NCI-H187 treated with DMSO at 0.1 percent for 48 hours (cell line): ENCODE measurements at places on chromosomes 1 and 21.

- DNase-seq, result no peak
These were observed 15.3 kb downstream of the LDLRAD1 start for GRCh38 chr1:54002544-54003248.

DNA sequence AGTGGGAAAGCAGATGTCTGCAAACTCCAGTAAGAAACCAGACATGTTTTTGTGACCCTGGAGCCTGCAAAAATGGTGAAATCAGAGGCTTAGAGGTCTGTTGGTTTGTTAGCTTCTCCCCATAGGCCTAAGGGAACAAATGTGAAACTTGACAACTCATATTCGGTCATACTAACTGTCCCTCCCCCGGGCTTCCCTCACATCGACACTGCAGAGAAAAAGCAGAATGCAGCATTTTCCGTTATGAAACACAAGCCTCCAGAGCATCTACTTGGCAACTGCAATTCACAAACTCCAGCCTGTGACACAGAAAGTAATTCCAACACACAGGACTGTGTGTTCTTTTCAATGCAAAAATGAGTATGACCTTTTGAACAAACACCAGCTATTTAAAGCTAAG is 3.7 kb downstream of the KCNA2 start:
- DNase-seq, result no peak

DNA sequence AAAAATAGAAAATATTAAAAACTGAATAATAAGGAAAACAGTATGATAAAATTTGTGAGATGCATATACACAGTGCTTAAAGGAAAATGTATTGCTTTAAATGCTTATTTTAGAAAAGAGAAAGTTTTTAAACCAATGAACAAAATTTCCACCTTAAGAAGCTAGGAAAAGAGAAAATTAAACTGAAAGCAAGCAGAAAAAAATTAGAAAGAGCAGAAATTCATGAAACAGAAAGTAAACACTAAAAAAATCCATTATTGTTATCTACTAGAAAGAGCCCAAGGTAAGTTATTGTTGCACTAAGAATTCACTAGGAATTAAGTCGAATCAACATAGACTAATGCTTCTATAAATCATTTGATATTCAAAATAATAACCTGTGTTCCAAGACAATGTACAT is 67.7 kb downstream of the PIK3R3 start:
- DNase-seq, result no peak

DNA sequence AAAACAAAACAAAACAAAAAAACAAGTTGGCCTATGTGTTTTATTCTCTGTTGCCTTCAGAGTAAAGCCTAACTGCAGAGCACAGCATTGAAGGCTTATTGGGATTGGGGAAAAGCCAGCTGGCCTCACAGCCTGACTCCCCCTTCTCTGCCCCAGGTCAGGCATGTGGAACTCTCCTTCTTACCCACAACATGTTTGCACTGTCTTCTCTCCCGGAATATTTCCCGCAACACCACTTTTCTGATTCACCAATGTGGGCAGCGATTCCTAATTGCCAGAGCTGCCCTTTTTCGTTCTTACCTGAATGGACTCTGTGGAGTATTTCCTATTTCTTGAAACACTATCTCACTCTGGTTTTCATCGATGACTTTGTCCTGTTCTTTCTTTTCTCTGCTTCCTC is 2.8 kb upstream of the TARBP1 start:
- DNase-seq, result no peak

GRCh38 chr1:64826991-64827390 is 82.1 kb downstream of the RAVER2 start:
- DNase-seq, result no peak

GRCh38 chr21:34706337-34706736 is 37.5 kb downstream of the CLIC6 start:
- DNase-seq, result no peak

DNA sequence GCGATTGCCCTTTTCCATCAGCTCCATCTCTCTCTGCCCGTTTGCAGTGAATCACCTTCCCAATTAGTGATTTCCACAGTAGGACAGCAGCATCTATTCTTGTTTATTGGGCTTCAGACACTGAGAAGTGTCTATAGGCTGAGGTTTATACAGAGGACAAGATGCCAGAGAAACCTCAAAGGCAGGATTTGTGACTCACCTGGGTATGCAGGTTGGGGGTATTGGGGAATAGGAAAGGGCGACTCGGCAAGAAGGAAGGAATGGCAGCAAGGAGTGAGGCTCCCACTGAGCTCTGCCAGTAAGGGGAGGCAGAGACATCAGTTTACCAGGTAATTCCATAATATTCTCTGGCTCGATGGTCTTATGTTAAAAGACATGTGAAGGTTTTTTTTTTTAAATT is 25.3 kb upstream of the ABCA4 start:
- no peak for DNase-seq

GRCh38 chr1:108953452-108953851 is 9.8 kb downstream of the CLCC1 start:
- DNase-seq, result no peak

- no peak for DNase-seq
These were observed 1017.0 kb downstream of the MRPL39 start for GRCh38 chr21:24590261-24590660.

DNA sequence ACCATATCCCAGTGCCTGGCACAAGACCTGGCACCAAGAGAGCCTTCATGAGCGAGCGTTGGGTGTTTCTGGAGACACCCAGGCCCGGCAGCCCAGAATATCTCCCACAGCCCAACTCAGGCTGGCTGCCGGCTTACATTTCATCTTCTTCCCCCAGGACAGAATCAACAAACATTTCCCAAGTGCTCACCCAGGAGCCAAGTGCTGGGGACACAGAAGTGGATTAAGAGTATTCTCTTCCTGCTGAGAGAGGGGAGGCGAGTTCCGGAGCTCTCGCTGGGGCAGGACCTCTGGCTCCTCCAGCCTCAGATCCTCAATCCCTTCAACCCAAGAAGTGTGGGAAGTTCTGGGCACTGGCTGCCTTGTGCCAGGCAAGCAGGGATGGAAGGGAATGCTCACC is 23.6 kb downstream of the IFFO2 start:
- DNase-seq, result no peak

DNA sequence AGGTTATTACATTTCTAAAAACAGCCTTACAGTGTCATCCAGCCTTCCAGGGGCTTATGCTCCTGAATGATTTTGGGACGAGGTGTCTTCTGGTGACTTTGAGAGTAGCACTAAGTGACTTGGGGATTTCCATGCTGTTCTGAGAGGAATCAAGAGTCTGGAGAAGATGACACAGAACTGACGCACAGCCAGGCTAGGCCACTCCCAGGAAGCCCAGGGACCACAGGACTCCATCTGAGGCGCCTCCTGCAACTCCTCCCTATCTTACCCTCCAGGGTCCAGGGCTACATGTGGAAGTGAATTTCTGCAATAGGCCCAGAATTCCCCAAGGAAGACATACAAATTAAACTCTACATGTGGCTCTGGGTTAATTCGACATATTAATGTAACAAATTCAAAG is 92.5 kb downstream of the SLC25A24 start:
- no peak for DNase-seq

DNA sequence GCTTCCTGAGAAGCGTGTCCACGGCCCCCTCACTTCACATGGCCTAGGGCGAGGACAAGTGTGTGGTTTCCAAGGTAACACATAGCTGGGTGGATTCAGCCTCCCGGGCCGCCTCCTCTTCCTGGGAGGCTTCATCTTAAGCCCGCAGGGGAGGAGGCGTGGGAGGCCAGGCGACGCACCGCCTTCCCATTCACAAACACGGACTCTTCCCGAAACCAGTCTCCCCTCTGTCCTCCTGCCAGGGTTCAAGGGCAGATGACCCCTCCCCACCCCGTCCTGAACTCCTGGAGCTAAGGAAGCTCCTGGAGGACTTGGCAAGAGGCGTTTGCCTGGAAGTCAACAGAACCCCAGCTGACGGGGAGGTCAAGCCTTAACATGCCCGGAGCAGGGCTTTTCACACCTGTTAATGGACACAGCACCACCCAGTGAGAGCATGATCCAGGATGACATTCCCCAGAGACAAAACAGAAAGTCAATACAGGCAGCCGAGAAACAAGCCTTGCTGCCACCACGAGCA is 56.7 kb downstream of the KCNN3 start:
- DNase-seq, result peak; percentile 79
